ENCODE measurements at places on chromosomes 2 and 18. TPM values are rescaled to one million over a fixed set of nuclear protein-coding genes. Genes with fewer than 3 reads are reported as not detected.

Gene SKA1
- 11.2 TPM for total RNA-seq

Gene PRSS56
- not detected for total RNA-seq

Gene PDK1
- total RNA-seq, result 10.3 TPM

Gene ANXA4
- 24.8 TPM for total RNA-seq

Gene MYOM1
- 0.64 TPM for total RNA-seq

Gene ZNF513
- 12.5 TPM for total RNA-seq

Gene APCDD1
- total RNA-seq, result 33.6 TPM

Gene TPO
- 3.4 TPM for total RNA-seq

Gene CRYGD
- not detected for total RNA-seq
